NCI-H187 treated with DMSO at 0.1 percent for 48 hours (cell line): ENCODE measurements at places on chromosomes 1 and 21.

DNA sequence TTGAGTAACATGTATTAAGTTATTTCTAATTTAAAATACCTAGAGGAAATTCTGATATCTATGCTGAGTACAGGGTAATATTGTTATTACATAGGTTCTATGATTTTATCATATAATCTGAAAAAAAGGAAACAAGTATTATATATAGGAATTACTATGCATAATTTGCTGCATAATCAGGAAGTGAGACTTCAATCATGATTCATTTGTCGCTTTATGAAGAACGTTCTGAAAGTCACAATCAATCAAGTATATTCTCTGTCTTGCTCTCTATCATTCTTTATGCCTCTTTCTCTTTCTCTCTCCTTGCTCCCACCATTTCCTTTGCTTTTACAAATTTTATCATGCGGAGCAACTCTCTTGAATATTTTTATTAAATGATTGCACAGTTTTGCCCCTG is 1130.3 kb downstream of the PLA2G4A start:
- no peak for DNase-seq

DNA sequence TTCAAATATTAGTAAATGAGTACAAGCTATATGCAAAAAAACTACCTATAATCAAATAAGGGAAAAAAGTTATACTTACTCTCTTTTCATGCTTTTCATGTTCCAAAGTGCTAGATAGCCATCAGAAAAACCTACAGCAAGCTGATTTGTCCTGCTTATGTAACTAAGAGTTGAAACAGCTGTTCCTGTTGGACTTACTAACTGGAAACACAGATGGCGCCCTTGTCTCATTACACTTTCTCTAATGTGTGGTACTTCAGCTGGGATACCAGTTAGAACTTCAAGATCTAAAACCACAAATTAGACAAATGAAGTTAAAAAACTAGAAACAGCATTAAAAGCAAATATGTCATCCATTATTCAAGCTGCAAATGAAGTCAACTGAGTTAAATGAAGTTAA is 24.3 kb downstream of the AHCTF1 start:
- DNase-seq = no peak

DNA sequence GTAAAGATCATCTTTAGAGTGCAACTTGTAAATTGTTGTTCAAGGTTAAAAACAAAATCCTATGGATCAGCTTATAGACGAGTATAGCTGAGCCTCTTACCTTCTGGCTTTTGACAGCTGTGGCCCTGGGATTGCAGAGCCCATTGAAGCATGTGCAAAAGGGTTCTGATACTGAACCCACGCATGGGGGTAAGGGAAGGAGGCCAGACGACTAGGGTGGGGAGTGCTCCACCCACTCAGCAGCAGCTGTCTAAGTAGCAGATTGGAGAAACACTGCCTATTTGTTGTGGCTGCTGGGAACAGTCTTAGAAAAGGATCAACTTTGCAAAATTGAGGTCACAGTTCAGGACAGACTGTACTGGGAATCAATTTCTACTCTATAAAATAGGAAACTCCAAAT is 16.1 kb downstream of the CD101 start:
- DNase-seq = no peak

DNA sequence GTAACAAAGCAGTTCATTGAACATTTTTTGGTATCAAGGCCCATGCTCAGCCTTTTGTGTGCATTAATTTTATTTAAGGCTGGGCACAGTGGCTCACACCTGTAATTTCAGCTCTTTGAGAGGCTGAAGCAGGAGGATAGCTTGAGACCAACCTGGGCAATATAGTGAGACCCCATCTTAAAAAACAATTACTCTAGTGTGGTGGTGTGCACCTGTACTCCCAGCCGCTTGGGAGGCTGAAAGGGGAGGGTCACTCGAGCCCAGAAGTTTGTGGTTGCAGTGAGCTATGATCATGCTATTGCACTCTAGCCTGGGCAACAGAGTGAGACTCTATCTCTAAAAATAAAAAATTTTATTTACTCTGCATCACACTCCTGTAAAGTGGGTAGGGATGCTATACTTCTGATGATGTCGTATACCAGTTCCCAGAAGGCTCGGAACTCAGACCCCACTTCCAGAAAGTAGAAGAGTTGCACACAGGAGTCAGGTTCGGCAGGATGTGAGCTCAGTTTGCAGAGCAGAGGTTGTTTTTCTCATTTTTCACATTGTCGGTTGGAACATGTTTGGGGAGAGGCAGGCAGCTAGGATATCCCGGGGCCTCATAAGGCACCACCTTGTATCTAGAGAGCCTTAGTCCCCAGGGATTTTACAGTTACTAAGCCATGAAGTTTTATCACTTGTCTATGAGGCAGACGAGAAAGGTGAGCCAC is 144.6 kb downstream of the GALNT2 start:
- DNase-seq = no peak

DNA sequence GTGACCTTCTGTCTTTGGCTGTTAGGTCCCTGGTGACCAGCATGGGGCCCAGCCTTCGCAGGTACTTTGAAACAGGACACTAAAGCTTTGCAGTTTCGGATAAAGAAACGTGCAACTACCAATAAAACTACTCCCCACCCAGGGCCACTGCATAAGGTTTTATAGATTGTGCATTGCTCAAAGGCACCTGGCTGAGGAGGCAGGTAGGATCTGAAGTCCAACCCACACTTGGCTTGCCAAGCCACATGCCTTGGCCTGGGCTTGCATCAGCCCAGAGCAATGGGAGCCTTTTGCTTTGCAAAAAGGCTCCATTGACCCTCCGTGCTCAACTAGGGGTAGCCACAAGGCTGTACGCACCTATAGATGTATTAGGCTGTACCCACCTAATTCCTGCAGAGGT is 84.4 kb upstream of the SYT6 start:
- DNase-seq = no peak

DNA sequence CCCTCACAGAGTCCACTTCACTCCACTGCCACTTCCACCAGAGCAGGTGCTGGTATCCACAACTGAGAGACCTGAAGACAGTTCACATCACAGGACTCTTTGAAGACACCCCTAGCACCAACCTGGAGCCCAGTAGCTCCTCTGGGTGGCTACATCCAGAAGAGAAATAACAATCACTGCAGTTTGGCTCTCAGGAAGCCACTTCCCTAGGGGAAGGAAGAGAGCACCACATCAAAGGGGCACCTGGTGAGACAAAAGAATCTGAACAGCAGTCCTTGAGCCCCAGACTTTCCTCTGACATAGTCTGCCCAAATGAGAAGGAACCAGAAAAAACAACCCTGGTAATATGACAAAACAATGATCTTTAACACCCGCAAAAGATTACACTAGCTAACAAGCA is 113.2 kb downstream of the TENT5C start:
- DNase-seq = no peak

DNA sequence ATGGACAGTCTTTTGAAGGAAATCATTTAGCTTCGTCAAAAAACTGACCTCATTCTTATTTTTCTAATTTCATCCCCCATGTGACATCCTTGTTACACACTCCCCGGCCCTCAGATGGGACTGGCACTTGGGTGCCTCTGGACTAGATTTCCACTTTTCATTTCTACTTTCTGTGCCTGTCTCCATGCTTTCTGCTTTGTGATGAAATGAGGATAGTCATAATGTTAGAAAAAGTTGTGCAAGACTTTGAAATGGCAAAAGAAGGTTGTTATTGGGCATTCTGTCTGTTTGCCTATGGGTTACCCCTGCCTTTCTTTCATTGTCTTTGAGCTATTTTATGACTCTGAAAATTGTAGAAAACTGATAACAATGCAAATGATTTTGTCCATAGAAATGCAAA is 54.9 kb downstream of the MDM4 start:
- no peak for DNase-seq

DNA sequence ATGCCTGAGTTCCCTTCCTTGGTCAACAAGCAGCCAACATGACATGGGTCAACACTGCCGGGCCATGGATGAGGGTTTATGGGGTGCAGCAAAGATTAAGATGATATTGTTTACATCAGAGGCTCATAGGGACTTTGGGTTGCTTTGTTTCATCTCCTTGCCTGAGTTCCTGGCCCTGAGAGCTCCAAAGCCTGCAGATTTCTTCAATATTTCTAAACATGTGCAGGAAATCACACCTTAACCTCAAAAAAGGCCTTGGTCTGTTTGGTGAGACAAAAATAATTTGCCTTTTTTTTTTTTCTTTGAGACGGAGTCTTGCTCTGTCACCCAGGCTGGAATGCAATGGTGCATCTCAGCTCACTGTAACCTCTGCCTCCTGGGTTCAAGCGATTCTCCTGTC is 876 bp downstream of the SLAMF8 start:
- DNase-seq = no peak

DNA sequence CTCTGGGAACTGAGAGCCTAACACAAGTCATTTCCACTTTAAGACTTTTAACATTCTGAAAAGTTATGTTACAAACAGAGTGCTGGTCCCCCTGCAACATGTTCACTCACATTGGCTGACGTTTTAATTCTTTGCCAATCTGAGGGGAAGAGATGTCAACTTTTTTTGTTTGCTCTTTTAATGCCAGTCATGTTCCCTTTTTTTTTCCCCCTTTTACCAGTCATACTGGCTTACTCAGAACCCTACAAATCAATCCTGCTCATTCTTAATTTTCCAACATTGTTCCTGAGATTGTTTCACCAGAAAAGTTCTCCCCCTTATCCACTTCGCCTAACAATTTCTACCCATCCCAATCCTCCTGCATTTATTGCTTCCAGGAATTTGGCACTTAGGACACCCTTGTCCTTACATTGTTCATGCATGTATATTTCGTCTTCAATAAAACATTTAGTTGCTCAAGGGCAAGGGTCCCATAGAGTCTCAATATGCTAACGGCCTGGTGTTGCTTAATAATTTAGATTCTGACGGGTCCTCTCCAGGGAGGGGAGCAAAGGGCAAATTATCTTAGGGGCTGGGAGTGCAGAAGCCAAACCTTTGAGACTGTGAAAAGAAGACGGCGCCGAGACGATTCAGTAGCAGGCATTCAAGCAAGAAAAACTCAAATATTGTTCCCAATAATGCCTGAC is 624 bp upstream of the CR1L start:
- DNase-seq = no peak

- no peak for DNase-seq
Measured at GRCh38 chr21:46092811-46093667, 4.9 kb upstream of the COL6A2 start.

DNA sequence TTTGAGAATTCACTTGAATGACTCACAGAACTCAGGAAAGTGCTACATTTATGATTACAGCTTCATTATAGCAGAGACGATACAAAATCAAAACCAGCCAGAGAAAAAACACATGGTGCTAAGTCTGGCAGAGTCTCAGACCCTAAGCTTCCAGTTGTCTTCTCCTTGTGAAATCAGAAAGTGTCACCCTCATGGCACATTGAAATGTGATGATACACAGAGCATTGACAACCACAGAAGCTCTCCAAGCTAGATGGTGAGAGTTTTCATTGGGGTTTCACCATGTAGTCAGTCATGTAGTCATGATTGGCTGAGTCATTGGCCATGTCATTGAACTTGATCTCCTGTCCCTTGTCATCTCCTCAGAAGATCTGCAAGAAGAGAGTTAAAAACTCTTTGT is 526.6 kb downstream of the MRPL39 start:
- DNase-seq = no peak

- DNase-seq = no peak
Measured at GRCh38 chr1:174656409-174657059, 208.8 kb downstream of the GPR52 start.

DNA sequence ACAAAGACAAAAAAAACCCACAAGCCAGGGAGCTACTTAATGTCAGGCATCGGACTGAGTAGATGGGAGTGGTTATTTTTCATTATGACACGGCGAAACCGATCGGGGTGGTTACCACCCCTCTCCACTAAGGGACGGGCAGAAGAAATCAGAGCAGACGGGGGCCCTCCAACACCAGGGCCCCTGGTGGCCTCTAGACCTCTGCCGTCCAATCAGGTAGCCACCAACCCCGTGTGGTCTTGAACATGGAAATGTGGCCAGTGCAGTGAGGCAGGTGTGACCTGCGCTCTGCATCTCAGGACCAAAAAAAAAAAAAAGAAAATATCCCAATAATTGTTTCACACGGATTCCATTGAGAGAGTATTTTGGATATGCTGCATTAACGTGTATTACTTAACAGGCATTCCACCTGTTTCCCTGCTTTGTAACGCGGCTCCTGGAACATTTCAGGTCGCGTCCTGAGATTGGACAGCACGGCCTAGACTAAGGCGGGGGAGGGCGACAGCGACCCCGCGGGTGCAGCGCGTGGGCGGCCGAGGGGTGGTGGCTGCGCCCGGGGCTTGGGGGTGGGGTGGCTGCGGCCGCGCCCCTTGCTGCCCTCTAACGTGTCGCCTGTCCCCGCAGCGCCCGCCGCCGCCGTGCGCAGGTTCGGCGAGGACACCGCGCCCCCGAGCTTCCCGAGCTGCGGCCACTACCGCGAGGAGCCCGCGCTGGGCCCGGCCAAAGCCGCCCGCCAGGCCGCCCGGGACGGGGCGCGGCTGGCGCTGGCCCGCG is 48.3 kb downstream of the SIM2 start:
- no peak for DNase-seq

DNA sequence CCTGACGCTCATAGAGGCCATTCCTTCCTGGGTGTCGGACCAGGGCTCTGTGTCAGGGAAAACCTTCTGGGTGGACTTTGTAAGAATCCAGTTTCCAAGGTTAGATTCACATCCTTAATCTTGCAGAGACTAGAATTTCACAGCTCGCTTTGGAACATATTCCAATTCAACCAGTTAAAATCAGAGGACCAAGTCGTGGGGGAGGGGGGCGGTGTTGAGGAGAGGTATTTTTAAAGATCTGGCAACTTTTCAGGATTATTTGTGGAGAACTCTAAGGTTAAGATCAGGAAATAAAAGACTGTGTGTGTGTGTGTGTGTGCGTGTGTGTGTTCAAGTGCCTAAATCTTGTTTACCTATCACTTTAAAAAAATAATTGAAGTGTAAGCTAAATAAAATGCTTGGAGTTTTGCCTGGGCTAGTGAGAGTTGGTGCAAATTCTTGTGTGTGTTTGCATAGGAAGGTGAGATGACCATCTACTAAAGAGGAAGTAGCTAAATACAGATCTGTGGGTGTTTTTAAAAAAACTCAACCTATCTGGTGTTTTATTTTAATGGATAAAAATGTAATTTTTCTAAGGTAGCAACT is 21.8 kb downstream of the TENT5C start:
- DNase-seq = no peak

DNA sequence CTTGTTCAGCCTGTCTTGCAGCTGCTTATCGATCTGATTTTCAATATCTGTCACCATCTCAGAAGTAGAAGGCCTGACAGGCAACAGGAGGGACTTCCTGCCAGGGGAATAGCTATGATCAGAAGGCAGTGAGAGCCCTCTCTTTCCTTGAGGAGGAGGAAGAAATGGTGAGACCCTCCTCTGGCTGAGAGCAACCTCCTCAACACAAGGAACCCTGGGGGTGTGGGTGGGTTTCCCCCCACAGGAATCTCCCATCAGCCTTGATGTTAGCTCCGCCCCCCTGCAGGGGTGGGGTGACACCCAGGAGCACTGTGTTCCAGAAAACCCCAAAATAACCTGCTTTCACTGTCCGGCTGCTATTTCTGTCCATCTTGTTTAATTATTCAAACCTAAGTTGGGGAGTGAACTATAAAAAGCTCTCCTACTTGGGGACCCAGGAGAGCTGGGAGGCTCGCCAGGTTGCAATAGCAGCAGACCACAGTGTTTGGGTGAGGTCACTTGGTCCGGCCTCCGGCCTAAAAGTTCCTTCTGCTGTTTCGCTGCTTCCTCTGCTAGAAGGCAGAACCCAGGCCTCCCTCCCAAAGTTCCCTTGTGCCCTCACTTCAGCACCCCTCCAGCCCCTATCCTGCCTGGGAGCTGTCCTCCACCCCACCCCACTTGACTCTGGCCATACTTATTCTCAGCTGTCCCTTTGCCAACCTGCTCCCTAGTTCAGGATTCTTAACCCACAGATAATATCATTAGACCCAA is 7.8 kb upstream of the MEF2D start:
- no peak for DNase-seq
